ENCODE measurements at places on chromosomes 16 and 17.

- peak; percentile 53 for DNase-seq
- no peaks in the 10 kb centered on the region for H3K27me3 ChIP-seq
- peak overlapping the region; percentile 100 for H3K27ac ChIP-seq
- H3K4me3 ChIP-seq = peak overlapping the region; percentile 82
- peaks cover 11% of the 10 kb centered on the region for H3K36me3 ChIP-seq
These were observed 32.9 kb downstream of the TK2 start for GRCh38 chr16:66516808-66517585.

DNA sequence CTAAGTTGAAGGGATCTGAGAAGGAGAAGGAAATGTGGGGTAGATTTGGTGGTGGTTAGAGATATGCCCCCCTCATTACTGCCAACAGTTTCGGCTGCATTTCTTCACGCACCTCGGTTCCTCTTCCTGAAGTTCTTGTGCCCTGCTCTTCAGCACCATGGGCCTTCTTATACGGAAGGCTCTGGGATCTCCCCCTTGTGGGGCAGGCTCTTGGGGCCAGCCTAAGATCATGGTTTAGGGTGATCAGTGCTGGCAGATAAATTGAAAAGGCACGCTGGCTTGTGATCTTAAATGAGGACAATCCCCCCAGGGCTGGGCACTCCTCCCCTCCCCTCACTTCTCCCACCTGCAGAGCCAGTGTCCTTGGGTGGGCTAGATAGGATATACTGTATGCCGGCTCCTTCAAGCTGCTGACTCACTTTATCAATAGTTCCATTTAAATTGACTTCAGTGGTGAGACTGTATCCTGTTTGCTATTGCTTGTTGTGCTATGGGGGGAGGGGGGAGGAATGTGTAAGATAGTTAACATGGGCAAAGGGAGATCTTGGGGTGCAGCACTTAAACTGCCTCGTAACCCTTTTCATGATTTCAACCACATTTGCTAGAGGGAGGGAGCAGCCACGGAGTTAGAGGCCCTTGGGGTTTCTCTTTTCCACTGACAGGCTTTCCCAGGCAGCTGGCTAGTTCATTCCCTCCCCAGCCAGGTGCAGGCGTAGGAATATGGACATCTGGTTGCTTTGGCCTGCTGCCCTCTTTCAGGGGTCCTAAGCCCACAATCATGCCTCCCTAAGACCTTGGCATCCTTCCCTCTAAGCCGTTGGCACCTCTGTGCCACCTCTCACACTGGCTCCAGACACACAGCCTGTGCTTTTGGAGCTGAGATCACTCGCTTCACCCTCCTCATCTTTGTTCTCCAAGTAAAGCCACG lies 28.3 kb downstream of the STH start:
- no peak overlapping the region for H3K4me3 ChIP-seq
- no peak for DNase-seq
- peak overlapping the region; percentile 17 for H3K27ac ChIP-seq

DNA sequence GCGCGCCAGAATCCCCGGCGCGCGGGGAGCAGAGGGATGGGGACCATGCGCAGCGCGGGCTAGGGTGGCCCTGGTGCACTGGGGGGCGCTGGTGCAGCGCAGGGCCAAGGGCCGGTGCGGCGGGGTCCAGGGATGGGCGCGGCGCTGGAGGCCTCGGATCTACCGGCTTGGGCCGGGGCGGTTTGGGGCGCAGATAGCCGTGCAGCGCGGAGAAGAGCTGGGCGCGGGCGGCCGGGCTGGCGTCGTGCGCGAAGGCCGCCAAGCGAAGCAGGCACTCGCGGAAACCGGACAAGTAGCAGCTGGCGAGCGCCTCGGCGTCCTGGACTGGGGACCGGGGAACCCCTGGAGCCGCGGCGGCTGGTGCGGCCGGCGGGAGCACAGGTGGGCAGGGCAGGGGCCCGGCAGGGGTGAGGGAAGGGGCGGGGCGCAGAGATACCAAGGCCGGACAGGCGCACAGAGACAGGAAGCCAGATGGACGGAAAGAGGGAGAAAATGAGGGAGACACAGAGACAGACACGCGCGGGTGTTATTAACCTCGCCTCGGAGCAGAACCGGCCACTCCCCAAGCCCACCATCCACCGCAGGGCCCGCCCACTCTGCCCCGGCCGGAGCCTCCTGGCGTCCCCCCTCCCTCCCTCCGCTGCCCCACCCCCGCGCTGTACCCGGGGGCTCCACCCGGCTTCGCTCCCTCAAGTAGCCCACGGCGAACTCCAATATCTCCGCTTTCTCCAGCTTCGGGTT lies 2.1 kb downstream of the HES7 start:
- H3K27me3 ChIP-seq = peaks cover 93% of the 10 kb centered on the region
- peak; percentile 65 for DNase-seq
- H3K36me3 ChIP-seq = peaks cover 15% of the 10 kb centered on the region
- no peak overlapping the region for H3K27ac ChIP-seq
- H3K4me1 ChIP-seq = peaks cover 76% of the 10 kb centered on the region
- peak overlapping the region; percentile 88 for H3K4me3 ChIP-seq

- no peak overlapping the region for H3K4me3 ChIP-seq
- H3K36me3 ChIP-seq = no peaks in the 10 kb centered on the region
- no peak overlapping the region for H3K27ac ChIP-seq
- DNase-seq = no peak
- H3K27me3 ChIP-seq = no peaks in the 10 kb centered on the region
These were observed 618 bp upstream of the PIK3R6 start for GRCh38 chr17:8868092-8868491.

DNA sequence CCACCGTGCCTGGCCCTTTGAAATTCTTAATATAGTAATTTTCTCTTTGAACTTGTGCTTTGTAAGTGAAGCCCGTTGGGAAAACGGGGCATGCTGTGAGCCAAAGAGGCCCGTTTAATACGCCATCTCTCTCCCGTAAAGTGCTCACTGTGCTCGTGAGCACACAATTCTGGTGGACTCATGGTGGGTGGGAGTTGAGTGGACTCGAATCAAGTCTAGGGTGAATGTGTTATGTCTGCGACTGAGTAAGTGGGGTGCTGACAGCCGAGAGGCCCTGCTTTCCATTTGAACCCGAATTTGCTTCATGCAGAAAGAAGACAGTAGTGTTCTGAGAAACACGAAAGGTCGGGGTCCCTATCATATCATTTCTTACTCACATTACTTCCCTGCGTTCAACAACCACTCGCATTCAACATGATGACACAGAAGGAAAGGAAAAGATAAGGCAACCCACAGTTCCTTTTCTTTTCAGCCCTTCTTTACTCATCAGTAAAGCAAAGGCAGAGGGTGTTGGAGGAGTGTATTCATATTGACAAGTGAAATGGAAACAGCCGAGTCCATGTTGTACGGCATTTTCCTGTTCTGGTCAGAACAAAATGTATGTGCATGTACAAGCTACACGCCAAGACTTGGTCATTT lies 4.8 kb upstream of the ATP2A3 start:
- H3K36me3 ChIP-seq = no peaks in the 10 kb centered on the region
- peaks cover 51% of the 10 kb centered on the region for H3K27me3 ChIP-seq
- H3K4me3 ChIP-seq = no peak overlapping the region

DNA sequence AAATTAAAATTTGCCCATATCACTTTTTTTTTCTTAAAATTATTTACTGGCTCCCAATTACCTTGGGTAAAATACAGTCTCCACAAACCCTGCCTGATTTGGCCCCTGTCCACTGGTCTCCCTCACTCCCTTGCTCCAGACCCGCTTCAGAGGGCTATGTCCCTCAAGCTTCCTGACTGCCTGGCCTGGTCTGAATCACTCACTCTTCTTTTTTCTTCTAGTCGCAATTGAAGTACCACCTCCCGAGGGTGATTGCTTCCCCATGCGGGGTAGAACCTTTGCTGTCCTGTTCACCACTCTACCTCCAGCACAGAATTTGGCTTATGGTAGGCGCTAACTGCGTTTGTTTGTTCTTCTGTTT lies 598 bp upstream of the PGAP3 start:
- peaks cover 21% of the 10 kb centered on the region for H3K4me1 ChIP-seq
- no peaks in the 10 kb centered on the region for H3K27me3 ChIP-seq
- peak overlapping the region; percentile 99 for H3K27ac ChIP-seq
- DNase-seq = no peak
